ENCODE measurements at places on chromosomes 16 and 17.
A peak's percentile ranks its signal among the peaks of the same experiment; 100 is the strongest.

DNA sequence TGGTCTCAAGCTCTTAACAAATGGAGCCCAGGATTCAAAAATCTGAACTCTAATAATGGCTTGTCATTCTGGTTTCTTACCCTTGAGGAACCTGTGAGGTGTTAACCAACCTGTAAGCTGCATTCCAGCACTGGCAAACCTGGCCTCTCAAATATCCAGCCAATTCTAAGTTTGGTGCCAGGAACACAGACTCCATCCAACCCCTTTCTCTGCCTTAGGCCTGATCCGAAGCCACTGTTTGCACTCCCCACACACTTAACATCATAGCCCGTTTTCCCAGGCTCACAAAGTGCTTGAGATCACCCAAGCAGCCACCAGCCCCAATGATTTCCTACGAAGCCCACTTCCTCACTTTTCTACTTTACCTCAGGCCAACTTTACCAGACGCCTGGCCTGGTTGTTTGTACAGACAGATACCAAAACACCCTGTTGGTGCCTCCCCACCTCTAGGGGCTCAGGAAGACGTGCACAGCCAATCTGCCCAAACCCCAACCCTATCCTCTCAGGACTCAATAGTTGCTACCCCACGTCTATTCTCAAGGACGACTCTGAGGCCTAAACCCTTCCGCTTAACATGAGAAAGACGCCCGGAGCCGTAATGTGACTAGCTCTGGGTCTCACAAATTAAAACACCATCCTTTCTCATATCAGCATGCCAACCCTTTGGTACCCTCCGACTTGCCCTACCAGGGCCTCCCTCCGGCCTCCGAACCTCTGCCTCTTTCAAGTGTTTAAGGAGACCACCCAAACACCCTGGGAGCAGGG lies 3.2 kb upstream of the PER1 start:
- no peak for DNase-seq

DNA sequence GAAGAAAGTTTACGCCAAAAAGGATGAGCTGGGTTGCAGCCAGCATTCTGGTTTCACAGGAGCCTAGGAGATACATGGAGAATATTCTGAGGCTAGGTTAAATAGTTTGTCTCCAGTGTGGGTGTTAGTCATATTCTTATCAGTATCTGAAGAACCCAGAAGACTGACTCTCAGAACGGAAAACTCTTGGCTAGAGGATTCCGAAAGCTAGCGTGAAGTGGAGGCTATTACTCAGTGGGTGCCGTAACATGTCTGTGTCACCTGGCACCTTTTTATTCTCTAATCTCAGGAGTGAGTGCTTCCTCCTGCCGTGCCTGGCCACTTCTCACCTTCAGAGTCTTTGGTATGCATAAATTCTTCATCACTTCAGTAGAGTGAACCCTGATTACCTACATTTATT lies 199.5 kb downstream of the WWOX start:
- no peak for DNase-seq

GRCh38 chr17:7873051-7873450 lies 15.2 kb downstream of the CYB5D1 start:
- DNase-seq, result no peak

DNA sequence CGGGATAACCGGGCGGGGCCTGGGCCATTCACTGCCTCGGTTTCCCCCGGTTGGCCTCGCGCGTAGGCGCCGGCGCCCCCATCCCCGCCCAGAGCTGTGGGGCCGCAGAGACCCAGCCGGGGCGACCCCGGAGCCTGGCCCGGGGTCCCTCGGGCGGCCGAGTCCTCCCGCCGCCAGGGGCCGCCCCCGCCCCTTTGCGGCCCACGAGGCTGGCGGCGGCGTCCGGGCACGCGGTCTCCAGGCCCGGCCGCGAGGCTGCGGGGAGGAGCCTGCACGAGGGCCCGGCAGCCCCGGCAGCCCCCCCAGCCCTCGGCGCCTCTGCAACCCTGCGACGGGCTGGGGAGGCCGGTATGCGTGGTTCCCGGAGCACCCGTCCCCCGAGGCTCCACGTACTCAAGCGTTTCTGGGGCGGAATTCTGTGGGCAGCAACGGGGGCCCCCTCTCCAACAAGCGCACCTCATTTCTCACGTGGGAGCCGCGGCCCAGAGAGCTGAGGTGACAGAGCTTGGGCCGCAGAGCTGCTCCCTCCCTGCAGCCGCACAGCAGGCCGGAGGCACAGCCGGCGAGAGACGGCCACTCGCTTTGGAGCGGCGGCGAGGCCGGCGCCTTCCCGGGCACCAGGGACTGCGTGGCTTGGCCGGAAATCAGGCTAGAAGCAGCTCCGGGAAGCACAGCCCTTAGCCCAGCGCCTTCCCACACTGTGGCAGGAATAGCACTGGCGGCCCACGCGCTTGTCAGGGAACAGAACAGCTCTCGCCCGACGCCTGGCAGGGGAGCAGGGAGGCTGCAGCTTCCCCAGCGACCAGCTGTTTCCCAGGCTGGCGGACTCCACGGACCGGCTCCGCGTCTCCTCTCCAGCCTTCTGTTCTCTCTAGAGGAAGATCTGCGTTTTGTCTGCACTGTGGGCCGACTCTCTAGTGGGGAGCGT lies 867 bp upstream of the LIMD2 start:
- DNase-seq, result no peak

DNA sequence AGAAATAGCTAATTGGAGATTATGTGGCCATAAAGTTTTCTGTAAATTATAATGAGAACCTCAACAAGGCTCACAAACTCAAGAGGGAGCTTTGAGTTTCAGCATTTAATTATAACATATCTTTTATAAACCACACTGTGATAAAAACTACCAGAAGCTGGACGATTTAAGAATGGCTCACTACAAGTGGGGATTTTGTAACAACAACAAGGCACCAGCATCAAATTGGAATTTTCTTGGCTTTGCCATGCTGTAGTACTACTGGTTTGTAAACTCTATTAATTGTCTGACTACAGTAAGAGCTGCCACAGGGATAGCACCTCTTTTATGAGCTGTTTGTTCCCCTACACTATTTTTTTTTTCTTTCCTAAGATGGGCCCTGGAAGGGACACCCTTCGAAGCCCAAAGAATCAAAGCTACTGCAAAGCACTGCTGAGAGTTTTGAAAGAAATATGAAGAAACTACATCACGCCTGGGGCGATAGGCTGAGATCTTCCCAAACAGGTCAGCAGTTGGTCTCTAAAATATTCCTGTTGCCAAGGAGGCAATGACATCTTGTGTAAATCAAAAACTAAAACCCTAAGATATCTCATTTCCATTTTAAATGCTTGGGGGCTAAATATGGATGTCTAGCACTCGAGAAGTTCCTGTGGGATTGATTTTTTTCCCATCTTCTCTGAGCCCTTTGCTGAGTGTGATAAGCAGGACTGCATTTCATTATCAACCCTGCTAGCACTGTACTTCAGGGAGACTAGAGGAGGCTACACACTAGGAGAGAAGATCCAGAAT lies 40.9 kb downstream of the SKAP1 start:
- no peak for DNase-seq

DNA sequence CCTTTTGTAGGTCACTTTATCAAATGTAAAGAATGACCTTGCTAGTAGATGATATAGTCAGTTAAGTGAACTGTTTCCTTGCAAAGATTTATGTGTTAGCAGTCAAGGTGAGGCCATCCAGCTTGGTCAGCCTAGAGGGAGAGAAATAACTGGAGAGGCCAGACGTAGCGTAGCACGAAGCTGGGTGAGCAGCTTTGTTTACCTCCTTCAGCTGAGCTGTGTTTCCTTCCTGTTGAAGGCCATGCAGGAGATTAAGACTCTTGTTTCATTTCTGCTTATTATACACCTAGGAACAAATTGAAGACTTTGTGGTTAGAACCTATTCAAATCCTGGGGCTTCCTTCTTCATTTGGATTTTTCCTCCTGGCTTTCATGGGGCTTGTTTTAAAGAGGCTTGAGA lies 267.1 kb downstream of the PHKB start:
- no peak for DNase-seq

DNA sequence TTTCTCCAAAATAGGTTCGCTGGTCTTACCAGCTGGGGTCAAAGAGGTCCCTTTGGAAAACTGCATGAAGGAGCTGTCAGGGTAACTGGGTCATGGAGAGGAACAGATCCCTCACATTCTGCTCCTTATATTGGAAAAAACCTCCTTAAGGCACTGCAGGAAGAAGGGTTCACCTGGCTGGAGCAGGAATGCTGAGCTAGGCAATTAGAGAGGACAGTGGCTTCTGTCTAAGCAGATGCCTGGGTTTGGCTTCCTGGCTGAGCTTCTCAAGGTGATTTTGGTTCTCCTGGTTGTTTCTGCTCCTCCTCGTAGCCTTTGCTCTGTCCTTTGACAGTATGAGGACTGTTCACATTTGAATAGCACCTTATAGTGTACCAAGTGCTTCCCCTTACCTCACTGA lies 19.6 kb downstream of the ITGB3 start:
- DNase-seq, result no peak

GRCh38 chr17:2687074-2687418 lies 24.5 kb downstream of the CLUH start:
- no peak for DNase-seq

- no peak for DNase-seq
Observed at GRCh38 chr17:76686538-76687297, 24.0 kb downstream of the MXRA7 start.

DNA sequence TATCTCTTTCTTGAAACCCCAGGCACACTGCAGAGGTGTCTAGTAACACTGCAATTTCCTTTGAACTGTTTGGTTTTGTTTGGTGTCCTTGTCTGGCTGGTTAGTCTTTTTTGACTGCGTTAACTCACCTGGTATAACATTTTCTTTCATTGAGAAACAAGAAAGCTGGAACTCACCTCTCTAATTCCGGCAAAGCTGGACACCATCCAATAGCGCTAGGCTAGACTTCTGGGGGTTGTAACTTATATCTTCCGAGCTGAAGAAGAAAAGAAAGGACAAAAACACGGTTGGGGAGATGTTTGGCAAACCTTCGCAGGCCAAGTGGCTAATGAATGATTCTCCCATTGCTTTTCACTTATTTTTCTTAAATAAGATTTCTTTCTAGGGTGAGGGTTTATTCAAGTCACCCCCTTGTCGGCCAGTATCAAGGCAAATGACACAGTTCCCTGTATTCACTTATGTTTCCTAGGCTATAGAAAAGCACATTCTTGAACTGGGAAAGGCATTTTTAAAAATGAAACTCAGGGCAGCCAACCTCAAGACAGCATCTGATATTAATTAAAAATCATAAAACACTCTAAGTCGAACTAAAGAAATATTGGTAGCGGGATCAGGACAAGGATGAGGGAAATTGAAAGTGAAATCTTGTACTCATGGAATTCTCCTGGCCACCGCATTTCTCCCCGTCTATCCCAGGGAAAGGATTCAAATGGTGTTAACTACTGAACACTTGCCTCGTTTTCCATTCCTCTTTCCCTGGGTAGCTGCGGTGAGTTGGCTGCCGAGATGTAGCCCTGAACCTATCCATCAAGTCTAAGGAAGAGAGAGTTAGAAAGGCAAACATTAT lies 95.9 kb upstream of the ZFHX3 start:
- DNase-seq, result no peak

GRCh38 chr16:17972460-17972943 lies 364.0 kb downstream of the NPIPA8 start:
- no peak for DNase-seq

DNA sequence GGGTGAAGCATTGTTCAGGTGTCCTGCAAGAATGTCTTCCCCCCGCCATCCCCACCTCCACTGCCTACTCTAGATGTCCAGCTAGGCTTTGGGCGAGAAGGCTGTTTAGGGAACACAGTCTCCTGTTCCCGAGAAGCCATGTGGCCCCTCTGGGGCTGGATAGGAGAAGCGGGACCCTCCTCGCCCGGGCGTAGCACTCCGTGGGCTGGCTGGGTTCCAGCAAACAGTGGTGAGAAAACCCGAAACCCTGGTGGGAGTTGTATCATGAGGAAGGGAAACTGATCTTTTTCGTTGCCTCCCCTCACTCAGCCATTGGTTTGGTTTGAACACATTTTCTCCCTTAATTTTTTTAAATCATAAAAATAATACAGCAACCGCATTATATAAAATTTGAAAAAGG lies 56.6 kb downstream of the IRF8 start:
- no peak for DNase-seq

- no peak for DNase-seq
Observed at GRCh38 chr16:48383009-48383876, 2.0 kb downstream of the SIAH1 start.

DNA sequence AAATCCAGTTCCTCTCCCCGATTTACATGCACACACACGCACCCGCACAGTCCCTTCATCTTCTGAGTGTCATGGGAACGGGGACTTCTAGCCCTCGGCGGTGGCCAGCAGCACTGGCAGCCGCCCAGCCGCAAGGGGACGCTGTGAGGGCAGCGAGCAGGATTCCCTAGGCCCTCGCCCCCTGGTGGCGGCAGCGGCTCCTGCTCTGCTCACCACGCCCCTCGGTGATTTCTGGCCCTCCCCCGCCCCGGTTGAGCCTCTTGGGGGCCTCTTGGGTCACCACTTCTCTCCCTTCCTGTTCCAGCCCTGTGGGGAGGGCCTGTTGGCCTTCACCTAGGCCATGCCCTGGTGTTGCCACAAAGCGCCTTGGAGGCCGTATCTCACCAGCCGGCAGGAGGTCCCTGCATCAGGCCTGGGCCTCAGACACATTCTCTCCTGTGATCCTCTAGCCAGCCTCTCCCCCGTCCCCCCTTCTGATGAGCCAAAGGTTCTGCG lies 75.2 kb upstream of the KSR1 start:
- peak; percentile 23 for DNase-seq

DNA sequence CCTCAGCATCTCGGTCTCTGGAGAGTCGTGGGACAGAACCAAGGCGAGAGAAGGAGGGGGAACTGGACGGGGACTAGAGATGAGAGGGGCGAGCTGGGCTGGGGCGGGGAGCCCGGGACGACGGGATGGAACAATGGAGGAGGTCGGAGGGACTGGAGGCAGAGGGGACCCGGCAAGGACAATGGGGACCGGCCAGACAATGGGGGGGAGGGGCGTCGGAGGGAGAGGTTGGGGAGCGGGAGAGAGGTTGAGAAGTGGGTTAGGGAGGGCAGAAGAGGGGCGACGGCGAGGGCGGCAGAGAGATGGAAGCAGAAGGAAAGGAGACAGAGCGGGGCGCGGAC lies 719 bp downstream of the NGFR start:
- no peak for DNase-seq

DNA sequence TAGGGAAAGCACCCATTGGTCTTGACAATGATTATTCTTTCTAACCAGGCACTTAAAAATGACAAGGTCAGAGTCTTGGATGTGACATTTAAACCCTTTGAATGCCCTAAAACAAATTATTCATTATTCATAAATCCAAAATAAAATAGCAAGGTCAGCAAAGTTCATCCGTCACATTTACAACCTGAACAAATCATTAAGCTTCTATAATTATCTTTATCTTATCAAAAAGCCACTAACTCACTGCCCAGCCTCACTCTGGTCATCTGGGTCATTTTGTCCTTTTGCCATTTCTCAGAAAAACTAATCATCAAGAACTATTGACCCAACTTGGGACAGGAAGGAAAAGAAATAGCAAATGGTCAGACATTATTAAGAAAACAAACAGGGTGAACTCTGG lies 507.3 kb upstream of the CDH8 start:
- DNase-seq, result no peak

- no peak for DNase-seq
Observed at GRCh38 chr16:79437764-79438751, 162.5 kb downstream of the MAF start.

Measured in activated CD8-positive, alpha-beta memory T cell treated with anti-CD3 and anti-CD28 coated beads for 1 hour (primary cell).